Endothelial cell of umbilical vein (primary cell): ENCODE measurements at places on chromosomes 4 and X. TPM values are rescaled to one million over a fixed set of nuclear protein-coding genes. Genes with fewer than 3 reads are reported as not detected.

CXCL10 gene
- not detected in 2 replicates for total RNA-seq

CT83 gene
- not detected in 2 replicates for total RNA-seq

NR3C2 gene
- total RNA-seq = 15.9 and 16.4 TPM in 2 replicates

F8A1 gene
- total RNA-seq = 11.4 and 19.8 TPM in 2 replicates

F8A3 gene
- 9.7 TPM in 1 of 2 replicates, not detected in the other for total RNA-seq

CLCN3 gene
- 49.0 and 51.4 TPM in 2 replicates for total RNA-seq

ATP2B3 gene
- total RNA-seq = 0.07 and 0.16 TPM in 2 replicates
